ENCODE measurements at places on chromosomes 6 and 20. TPM values are rescaled to one million over a fixed set of nuclear protein-coding genes. Genes with fewer than 3 reads are reported as not detected.

Gene SLC22A23
- 9.6 TPM for total RNA-seq

Gene CST4
- total RNA-seq: not detected

GRCh38 chr6:26327450-26328264, 37.3 kb upstream of the BTN3A2 start:
- DNase-seq: no peak

Gene EBF4
- total RNA-seq: 5.2 TPM

- no peak for DNase-seq
These were observed 43.1 kb downstream of the ERMARD start for GRCh38 chr6:169794317-169795055.

DNA sequence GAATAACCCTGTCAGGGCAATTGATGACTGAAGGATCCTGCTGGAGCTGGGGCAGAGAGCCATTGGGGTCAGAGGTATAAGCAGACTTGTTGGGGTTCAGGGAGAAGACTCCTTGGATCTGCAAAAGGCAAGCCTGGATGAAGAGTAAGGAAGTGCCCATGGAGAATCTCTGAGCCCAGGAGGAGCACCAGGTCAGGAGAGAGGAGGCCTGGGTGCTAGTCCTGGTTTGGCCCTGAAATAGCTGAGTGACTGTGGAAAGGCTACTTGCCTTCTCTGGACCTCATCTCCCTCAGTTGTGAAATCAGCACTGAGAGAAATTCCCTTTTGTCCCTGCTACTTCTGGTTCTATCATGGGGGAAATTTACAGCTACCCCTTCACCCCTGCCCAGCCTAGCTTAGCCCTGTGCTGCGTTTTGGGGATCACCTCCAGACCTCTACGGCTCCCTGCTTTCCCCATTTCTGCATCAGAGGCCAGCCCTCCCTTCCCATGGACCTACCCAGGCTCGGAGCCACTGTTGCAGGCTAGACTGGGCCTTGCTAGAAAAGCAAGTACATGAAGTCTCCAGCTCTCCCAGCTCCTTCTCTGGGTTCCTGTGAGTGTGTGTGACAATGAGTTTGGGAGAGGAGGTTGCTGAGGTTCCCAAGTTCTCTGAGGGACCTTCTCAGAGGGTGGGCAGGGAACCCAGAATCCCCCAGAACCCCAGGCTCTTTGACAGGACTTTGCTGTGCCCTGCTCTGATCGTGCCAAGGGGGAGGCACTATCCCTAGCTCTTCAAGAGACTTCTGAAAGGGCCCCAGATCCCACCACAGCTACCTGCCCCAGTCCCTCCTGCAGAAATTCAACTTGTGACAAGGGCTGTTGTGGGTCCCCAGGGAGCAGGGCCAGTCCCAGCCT, 2.3 kb upstream of the NCR2 start:
- DNase-seq: no peak

DNA sequence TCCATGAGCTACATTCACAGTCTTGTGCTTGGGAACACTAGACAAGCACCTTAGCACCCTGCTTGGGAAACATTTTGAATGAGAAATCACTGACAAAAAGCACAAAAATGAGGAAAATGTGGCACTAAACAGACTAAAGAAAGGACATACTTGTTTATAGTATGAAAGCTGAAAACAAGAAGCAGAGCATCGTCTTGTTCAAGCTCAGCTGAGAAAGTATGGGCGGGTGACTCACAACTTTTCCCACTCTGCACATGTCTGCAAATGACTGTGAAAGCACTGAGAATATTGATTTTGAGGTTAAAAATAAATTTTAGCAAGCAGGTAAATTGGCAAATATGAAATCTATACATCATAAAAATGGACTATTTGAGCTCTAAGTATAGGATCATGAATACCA, 725.3 kb downstream of the COL12A1 start:
- no peak for DNase-seq

Gene FOXC1
- total RNA-seq: 46.9 TPM

DNA sequence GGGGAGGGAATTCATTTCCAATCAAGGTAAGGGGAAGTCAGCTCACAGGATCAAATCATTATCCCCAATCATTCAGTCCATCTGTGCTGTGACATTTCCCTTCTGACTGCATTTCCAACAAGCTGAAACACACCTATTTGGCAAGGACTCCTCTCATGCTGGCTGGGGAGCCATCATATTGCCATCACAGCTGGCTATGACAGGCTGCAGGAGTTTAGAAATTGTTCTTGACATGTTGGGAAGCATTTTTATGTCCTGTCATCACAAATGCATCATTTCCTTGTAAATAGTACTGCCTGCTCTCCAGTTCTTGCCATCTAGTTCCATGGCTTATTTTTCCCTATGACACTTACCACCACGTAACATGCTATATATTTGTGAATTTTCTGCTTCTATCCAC, 113.9 kb upstream of the TMEM170B start:
- no peak for DNase-seq

DNA sequence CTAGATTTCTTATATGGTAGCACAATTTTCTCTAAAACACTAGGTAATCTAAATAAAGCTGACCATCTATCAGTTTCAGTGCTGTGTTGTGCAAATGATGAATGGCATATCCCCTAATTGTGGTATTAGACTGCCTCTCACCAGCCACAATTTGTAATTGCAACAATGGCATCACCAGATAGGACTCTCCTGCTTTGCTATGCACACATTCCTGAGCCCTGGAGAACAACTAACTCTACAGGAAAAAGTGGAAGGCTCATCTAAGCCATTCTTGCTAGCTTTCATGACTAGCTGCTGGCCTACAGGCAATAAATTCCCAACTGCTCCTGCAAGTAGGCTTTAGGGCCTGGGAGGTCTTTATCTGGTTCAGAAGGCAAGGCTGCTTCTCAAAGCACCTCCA, 974.1 kb downstream of the EYS start:
- DNase-seq: no peak

- DNase-seq: peak; percentile 64
These were observed 61.6 kb downstream of the KCNB1 start for GRCh38 chr20:49420811-49421295.

DNA sequence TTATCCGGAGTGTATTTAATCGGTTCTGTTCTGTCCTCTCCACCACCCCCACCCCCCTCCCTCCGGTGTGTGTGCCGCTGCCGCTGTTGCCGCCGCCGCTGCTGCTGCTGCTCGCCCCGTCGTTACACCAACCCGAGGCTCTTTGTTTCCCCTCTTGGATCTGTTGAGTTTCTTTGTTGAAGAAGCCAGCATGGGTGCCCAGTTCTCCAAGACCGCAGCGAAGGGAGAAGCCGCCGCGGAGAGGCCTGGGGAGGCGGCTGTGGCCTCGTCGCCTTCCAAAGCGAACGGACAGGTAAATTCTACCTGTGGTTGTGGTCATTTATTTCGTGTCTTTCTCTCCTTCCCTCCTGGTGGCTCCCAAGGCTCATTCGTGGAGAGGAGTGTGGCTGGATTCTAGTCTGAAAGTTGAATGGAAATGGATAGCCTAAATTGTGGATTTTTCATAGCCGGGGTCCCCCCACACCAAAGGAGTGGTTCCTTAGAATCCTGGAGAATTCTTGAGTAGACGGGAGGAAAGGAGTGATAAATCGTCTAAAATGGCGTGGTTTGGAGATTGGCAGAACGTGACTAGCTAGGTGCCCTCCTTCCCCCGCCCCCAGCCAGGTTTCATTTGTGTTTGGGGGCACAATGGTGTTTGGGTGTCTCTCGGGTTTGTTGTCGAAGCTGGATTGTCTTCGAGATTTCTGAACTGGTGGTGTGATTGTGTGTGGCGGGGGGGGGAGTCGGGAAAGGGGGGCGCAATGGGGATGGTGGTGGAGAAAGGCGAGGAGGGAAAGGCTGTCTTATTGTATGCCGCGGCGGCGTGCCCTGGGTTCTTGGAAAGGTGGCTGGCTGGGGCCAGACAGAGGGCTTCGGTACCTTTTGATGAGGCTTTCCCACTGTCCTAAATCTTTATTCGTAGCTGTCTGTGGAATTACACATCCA, 673 bp downstream of the MARCKS start:
- DNase-seq: peak; percentile 47

GRCh38 chr6:147226163-147226724, 22.0 kb downstream of the STXBP5 start:
- no peak for DNase-seq

DNA sequence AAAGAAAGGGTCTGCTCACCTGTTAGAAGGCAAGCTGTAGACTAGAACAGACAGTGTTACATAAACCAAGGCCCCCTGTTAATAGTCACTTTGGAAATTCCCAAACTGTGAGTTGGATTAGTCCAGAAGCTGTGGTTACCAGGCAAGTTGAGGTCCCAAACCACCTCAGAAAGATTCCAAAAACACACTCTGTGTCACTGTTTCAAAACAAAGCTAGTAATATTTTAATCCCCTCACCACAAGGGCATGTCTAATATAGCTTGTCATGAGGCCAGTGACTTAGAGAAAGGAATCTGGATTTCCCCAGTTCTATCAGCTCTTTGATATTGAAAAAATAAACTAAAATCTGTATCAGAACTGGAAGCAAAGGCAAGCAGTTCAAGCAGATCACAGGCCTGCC, 244.6 kb downstream of the HAO1 start:
- DNase-seq: no peak

- DNase-seq: no peak
These were observed 607.8 kb upstream of the ARID1B start for GRCh38 chr6:156169371-156169770.

- DNase-seq: no peak
These were observed 32.4 kb downstream of the CBFA2T2 start for GRCh38 chr20:33522256-33522820.

Gene SNX21
- total RNA-seq: 177 TPM

DNA sequence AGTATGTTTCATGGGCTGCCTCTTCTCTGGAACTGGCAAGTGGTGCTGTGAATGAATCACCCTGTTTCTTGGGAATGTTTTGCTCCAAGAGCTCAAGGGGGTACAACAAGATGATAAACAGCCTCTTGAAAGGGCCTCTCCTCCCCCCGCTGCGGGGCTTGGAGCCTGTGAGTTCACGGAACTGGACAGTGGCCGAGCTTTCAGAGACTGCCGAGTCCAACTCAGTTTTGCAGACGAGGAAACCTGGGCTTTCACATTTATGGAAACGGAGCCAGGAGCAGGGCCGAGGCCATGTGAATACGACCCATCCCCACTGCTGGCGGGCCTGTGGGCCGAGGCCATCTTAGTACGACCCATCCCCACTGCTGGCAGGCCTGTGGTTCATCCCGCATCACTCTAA, 18.2 kb upstream of the SRC start:
- DNase-seq: peak; percentile 75

DNA sequence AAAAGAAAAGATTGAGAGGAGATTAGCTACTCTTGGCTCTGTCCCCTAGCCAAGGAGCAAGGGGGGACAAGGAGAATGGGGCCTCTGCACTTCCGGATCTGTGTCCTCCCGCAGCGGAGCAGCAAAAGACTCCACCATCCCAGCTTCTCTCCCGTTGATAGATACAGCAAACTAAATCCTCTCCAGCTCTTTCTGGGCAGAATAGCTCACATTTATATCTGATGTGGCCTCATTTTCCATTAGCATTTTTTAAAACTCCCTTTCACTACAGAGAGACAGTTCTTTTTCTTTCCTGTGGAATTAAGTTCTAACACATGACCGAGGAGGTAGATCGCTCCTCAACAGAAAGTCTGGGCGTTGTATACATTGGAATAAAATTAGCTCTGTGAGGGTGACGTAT, 260.9 kb upstream of the SOX4 start:
- DNase-seq: no peak

DNA sequence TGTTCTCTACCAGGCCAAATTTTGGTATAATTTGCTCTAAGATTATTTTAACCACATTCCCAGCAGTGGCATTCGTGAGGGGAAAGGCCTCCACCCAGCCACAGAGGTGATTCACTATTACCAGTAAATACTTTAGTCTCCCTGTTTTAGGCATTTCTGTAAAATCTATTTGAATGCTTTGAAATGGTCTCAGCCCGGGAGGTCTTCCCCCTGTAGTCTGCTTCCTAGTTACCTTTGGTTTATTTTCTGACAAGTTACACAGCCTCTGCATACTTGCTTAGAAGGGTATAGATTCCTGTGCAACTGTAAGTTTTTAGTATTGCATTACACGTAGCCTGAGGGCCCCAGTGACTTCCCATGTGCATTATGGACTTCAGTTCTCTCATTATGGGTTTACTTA, 248.7 kb downstream of the C6orf118 start:
- DNase-seq: no peak

Gene MYCT1
- total RNA-seq: 13.6 TPM
